ENCODE measurements at places on chromosomes 16 and 17.
A peak's percentile ranks its signal among the peaks of the same experiment; 100 is the strongest.

GRCh38 chr17:7042501-7043181 is 1.3 kb downstream of the SLC16A11 start:
- no peak for DNase-seq

DNA sequence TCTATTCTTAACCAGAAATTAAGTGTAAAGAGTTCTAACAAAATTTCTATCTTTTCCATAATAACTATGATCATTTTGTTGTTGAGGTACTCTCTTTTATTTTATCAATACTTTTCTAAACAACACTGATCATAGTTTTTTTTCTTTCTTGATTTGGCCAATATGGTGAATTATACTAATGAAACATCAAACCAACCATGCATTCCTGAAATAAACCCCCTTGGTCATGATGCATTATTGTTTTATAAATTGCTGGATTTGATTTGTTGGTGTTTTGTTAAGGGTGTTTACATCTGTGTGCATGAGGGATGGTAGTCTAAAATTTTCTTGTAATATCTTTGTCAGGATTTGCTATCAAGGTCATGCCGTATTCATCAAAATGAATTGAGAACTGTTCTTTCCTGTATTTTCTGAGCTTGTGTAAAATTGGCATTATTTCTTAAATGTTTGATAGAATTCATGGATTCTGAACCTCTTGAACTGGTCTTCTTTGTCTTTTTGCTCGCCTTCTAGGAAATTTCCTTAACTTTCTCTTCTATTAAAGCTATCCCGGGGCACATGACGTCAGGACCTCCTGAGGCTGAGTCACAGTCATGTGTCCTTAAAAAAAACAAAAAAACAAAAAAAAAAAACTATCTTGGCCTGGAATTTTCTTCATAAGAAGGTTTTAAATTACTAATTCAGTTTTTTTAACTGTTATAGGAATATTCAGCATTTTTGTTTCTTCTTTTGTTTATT is 3.9 kb upstream of the TRIM25 start:
- DNase-seq: peak; percentile 26

- DNase-seq: no peak
Measured at GRCh38 chr17:44171931-44172455, 1.5 kb downstream of the ASB16 start.

- DNase-seq: no peak
Measured at GRCh38 chr16:1766231-1766630, 5.1 kb downstream of the NME3 start.
